GM23248 (cell line): ENCODE measurements at places on chromosomes 11 and 22. TPM values are rescaled to one million over a fixed set of nuclear protein-coding genes. Genes with fewer than 3 reads are reported as not detected.

CDC42BPG gene
- total RNA-seq = not detected in 2 replicates

C11orf21 gene
- not detected in 2 replicates for total RNA-seq

C11orf42 gene
- not detected in 2 replicates for total RNA-seq

SOX6 gene
- total RNA-seq = under 0.01 TPM in 1 of 2 replicates, not detected in the other

CEP126 gene
- total RNA-seq = 2.0 and 3.5 TPM in 2 replicates

OR8B12 gene
- total RNA-seq = not detected in 2 replicates

KCNE3 gene
- 0.11 TPM in 1 of 2 replicates, not detected in the other for total RNA-seq

HSPB2 gene
- total RNA-seq = 0.38 and 1.2 TPM in 2 replicates

MUC15 gene
- not detected in 2 replicates for total RNA-seq

OR51B2 gene
- total RNA-seq = not detected in 2 replicates
